ENCODE measurements at places on chromosomes 5 and 9. TPM values are rescaled to one million over a fixed set of nuclear protein-coding genes. Genes with fewer than 3 reads are reported as not detected.

Gene FGF10
- polyA plus RNA-seq, result not detected

Gene PLEKHG4B
- polyA plus RNA-seq, result 0.19 TPM

Gene SH2D3C
- 1.3 TPM for polyA plus RNA-seq

Gene ARHGAP26
- 416 TPM for polyA plus RNA-seq

Gene PCDHGA4
- polyA plus RNA-seq, result 0.27 TPM

Gene ADGRV1
- polyA plus RNA-seq, result 36.2 TPM

Gene IFNA7
- polyA plus RNA-seq, result not detected

Gene BSPRY
- polyA plus RNA-seq, result 54.2 TPM

Gene SLCO6A1
- polyA plus RNA-seq, result not detected

Gene RAI14
- 6.8 TPM for polyA plus RNA-seq

Gene TUSC1
- polyA plus RNA-seq, result 3.9 TPM

Gene TJP2
- 27.2 TPM for polyA plus RNA-seq

Gene CARD9
- not detected for polyA plus RNA-seq

Gene PCDHGC4
- polyA plus RNA-seq, result 0.22 TPM

Gene SPINK6
- 2,131 TPM for polyA plus RNA-seq

Gene FOXD4L3
- polyA plus RNA-seq, result not detected

Gene PLCXD3
- 9.7 TPM for polyA plus RNA-seq

Gene MARCHF11
- not detected for polyA plus RNA-seq

Gene PPP2CA
- polyA plus RNA-seq, result 255 TPM

Gene LMAN2
- 18.3 TPM for polyA plus RNA-seq

Gene LHX2
- not detected for polyA plus RNA-seq

Gene DMRT3
- not detected for polyA plus RNA-seq
